ENCODE measurements at places on chromosomes 3 and 15.

GRCh38 chr3:171284308-171285075 is 175.7 kb downstream of the TNIK start:
- no peaks in the 10 kb centered on the region for H3K27me3 ChIP-seq
- peak overlapping the region; percentile 79 for H3K27ac ChIP-seq
- ATAC-seq, result peak; percentile 87
- no peaks in the 10 kb centered on the region for H3K36me3 ChIP-seq
- H3K4me1 ChIP-seq, result peaks cover 15% of the 10 kb centered on the region

GRCh38 chr3:188236271-188236670 is 82.3 kb downstream of the LPP start:
- H3K27me3 ChIP-seq, result no peaks in the 10 kb centered on the region
- no peak for ATAC-seq
- H3K27ac ChIP-seq, result peak overlapping the region; percentile 87
- peaks cover 6% of the 10 kb centered on the region for H3K36me3 ChIP-seq
- H3K4me3 ChIP-seq, result no peak overlapping the region
- H3K4me1 ChIP-seq, result peaks cover 19% of the 10 kb centered on the region

- no peaks in the 10 kb centered on the region for H3K36me3 ChIP-seq
- H3K27me3 ChIP-seq, result no peaks in the 10 kb centered on the region
- H3K27ac ChIP-seq, result no peak overlapping the region
- H3K4me1 ChIP-seq, result no peaks in the 10 kb centered on the region
Observed at GRCh38 chr3:62500556-62501288, 127.4 kb upstream of the FEZF2 start.

- H3K4me1 ChIP-seq, result no peaks in the 10 kb centered on the region
- peaks cover 87% of the 10 kb centered on the region for H3K36me3 ChIP-seq
- H3K4me3 ChIP-seq, result no peak overlapping the region
- H3K27me3 ChIP-seq, result no peaks in the 10 kb centered on the region
Observed at GRCh38 chr3:47428662-47429061, 47.1 kb downstream of the SCAP start.

DNA sequence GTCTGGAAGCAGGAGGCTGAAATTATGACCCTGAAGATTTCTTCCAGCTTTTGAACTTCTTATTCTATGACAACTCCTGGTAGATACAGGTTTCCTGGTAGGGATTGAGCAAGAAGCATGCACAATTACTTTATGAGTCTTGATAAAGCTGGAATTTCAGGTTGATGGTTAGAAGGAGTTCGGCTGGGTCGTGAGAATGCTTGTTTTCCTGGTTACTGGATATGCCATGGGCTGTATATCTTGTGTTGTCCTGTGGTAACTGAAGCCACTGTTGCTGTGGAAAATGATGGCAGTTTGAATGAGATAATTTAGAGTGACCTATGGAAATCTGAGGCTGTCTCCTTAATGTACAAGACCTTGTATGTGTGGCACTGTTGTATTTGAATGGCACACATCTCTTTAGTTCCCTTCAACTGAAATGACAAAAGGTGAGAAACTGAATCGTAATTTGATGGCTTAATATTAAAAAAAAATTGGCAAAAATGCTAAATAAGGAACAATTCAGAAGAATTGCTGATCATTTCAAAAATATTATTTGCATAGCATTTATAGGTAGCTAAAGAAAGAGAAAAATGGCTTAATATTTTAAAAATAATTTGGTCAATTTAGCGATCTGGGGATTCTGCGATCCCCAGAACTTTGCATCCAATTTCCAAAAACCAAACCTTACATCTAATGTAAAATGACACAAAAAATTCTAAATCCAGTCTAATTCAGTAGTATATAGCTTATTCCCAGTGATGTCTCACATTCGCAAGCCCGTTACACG is 1.1 kb upstream of the UBE2E1 start:
- no peak for ATAC-seq
- peaks cover 19% of the 10 kb centered on the region for H3K4me1 ChIP-seq
- H3K27me3 ChIP-seq, result no peaks in the 10 kb centered on the region
- no peaks in the 10 kb centered on the region for H3K36me3 ChIP-seq
- H3K27ac ChIP-seq, result no peak overlapping the region

DNA sequence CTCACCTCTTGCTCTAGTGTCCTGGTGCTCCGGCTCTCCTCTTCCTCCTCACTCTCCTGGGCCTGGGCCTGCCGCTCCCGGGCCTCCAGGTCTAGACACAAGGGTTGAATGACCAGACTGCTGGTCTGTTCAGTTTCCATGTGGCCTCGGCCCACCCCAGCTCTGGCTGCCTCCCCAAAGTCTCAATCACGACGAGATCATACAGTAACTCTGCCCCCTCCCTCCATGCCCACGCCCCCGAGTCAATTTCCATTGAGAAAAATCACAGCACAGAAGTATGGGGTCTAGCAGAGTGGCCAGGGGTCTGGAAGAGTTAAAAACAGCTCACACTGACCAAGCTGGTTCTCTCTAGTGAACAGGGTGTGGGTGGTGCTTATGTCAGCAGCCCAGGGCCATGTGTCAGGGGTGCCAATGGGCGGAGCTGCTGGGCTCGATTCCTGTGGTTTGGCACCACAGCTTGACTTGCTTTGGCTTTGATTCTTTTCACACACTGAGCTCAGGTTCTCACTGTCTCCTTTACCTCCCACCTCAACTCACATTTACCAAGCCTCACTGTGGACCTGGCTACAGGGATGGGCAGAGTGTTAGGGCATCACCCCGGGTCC is 6.9 kb downstream of the C15orf62 start:
- no peak for ATAC-seq
- H3K4me1 ChIP-seq, result no peaks in the 10 kb centered on the region
- H3K27ac ChIP-seq, result no peak overlapping the region
- H3K27me3 ChIP-seq, result no peaks in the 10 kb centered on the region
- H3K4me3 ChIP-seq, result no peak overlapping the region

- H3K27me3 ChIP-seq, result peaks cover 15% of the 10 kb centered on the region
- no peak overlapping the region for H3K4me3 ChIP-seq
- H3K36me3 ChIP-seq, result no peaks in the 10 kb centered on the region
- H3K27ac ChIP-seq, result no peak overlapping the region
Observed at GRCh38 chr15:23853286-23853685, 166.2 kb upstream of the NDN start.

DNA sequence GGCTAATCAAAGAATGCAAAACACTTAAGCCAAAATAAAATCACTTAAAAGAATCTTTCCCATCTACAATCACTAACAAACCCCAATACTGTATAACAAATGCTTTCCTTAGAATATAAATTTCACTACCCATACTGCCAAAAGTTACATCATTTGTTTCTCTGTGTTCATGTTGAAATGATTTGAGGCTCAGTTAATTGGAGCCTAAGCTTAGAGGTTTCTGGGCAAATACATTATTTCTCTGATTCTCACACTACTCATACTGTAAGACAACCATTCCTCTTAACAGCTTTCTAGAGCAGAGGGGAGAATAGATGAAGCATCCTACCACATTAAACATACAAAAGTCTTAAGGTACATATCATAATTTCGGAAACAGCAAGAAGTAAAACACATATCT is 2.1 kb downstream of the RIOX2 start:
- no peak for ATAC-seq
- H3K4me3 ChIP-seq, result no peak overlapping the region
- no peaks in the 10 kb centered on the region for H3K27me3 ChIP-seq
- H3K4me1 ChIP-seq, result no peaks in the 10 kb centered on the region

DNA sequence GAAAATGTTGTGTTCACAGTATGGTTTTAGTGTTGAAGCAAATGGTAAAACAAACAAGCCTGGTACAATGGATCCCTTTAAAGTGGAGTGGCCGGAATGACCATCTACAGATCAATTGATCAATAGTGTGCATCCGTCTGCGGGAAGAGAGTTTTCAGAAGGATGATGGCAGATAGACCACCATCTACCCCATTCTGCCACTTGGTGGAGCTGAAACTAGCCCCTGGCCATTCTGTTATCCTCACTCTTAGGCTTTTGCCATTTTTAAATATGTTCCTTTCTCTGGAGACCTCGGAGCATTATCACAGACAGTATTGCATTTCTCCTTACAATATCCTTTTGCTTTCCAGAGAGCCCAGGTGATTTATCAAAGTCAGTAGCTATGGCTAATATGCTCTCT is 258.9 kb upstream of the CFAP20DC start:
- H3K27ac ChIP-seq, result no peak overlapping the region
- no peak overlapping the region for H3K4me3 ChIP-seq
- no peak for ATAC-seq
- no peaks in the 10 kb centered on the region for H3K36me3 ChIP-seq

- no peak overlapping the region for H3K4me3 ChIP-seq
- no peak overlapping the region for H3K27ac ChIP-seq
- H3K4me1 ChIP-seq, result no peaks in the 10 kb centered on the region
- no peak for ATAC-seq
Observed at GRCh38 chr3:79598594-79598993, 169.2 kb downstream of the ROBO1 start.

- no peaks in the 10 kb centered on the region for H3K27me3 ChIP-seq
- H3K4me3 ChIP-seq, result no peak overlapping the region
- ATAC-seq, result no peak
- no peaks in the 10 kb centered on the region for H3K4me1 ChIP-seq
- H3K27ac ChIP-seq, result no peak overlapping the region
Observed at GRCh38 chr3:196754091-196754981, 14.7 kb downstream of the PAK2 start.
